Stimulated activated CD4-positive, alpha-beta T cell treated with anti-CD3 and anti-CD28 coated beads, Interleukin-4, amount 100 ng/mL, for 4 hours (primary cell): ENCODE measurements at places on chromosomes 7 and 10.

- DNase-seq = no peak
Observed at GRCh38 chr10:17381502-17382142, 72.8 kb downstream of the ST8SIA6 start.

GRCh38 chr10:54900584-54900983 is 99.6 kb upstream of the PCDH15 start:
- no peak for DNase-seq

DNA sequence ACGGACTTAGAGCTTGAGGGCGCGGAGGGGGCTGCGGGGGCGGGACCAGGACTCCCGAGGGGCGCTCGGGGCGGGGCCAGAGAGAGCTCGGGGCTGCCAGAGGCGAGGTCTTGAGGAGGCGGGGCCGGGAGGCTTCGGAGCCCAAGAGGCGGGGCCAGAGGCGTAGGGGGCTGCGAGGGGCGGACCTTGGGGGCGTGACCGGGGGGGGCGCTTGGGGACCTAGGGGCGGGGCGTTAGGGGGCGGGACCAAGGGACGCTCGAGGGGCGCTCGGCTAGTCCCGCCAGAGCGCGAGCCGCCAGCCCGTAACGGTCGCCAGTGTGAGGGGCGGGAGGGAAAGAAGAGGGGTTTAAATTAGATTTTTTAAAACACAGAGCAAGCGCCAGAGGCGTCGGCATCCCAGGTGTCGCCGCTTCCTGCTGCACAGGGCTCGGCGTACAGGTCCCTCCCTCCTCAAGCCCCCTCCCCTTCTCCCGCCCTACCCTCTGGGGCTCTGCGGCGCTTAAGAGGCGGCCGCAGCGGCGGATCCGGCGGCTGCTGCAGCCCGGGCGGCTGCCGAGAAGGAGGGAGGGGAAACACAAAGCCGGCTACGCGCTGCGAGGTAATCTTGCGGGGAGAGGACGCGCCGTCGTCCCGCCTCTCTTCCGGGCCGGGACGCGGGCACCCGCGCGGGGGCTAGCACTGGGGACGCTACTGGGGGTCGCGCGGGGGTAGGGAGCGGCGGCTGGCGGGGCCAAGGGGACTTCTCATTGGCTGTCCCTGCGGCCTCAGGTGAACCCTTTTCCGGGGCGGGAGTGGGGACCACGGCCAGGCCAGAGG is at the start of gene ADD3:
ADD3 (plus strand) TSS at position 284 of the 817 bp plus-strand sequence. CDS start 92,670 bp downstream, outside the sequence.
- peak; percentile 87 for DNase-seq

DNA sequence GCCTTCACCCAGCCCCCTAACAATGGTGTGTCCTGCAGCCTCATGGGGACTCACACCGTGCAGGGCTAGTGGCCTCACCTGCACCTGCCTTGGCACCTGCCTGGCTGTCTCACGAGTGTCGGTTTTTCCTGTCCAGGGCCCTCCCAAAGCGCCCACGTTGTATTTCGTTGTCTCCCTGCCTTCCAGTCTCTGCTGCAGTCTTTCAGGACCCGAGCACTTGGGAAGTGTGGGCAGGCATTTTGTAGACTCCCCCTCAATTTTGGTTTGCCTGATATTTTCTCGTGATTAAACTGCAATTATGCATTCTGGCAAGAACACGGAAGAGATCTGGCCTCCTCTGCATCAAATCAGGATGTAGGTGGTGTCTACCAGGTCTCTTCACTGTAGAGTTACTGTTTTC is 17.9 kb downstream of the BNIP3 start:
- no peak for DNase-seq

- DNase-seq = no peak
Observed at GRCh38 chr10:130923596-130923995, 387.9 kb downstream of the TCERG1L start.

- DNase-seq = no peak
Observed at GRCh38 chr10:86180861-86181260, 185.7 kb downstream of the GRID1 start.

- no peak for DNase-seq
Observed at GRCh38 chr10:22368981-22369380, 23.7 kb downstream of the SPAG6 start.

DNA sequence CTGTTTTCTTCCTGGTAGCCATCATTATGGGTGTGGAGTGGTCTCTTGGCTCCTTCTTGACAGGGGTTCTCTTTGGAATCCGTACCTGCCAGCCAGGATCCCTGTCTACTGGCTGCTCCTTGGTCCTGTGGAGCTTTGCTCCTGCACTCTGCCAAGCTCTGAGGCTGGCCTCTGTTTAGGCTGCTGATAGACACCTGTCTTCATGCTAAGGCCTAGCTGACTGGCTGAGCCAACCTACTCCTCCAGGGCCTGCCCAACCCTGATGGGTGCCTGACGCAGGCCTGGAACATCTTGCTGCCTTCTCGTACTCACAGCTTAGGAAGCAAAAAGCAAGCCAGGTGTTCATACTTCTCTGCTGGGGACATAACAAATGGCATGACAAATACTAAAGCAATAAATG is 333.6 kb upstream of the ZNF32 start:
- no peak for DNase-seq

DNA sequence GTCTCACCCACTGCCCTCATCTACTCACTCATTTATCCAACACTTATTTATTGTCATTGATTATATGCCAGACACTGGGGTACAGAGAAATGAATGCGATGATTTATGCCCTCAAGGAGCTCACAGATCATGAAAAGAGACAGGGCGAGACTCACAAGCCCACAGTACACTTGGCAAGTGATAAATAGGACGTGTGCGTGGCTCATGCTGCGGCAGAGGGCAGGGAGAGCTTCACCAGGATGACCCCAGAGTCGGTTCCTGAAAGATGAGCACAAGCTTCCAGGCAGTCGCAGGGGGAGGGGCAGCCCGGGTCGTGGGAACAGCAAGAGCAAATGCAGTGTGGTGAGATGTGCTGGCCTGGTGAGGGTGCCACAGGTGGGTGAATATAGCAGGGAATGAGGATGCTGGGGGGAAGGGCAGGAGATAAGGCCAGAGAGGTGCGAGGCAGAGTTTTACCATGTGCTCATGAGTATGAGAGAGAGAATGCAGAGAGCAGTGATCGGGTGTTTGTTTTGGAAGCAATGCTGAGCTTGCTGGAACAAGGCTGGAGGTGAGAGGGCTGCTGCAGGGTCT is 70.9 kb downstream of the ATXN7L1 start:
- DNase-seq = no peak

- no peak for DNase-seq
Observed at GRCh38 chr10:68471063-68471585, 649 bp downstream of the DNA2 start.

DNA sequence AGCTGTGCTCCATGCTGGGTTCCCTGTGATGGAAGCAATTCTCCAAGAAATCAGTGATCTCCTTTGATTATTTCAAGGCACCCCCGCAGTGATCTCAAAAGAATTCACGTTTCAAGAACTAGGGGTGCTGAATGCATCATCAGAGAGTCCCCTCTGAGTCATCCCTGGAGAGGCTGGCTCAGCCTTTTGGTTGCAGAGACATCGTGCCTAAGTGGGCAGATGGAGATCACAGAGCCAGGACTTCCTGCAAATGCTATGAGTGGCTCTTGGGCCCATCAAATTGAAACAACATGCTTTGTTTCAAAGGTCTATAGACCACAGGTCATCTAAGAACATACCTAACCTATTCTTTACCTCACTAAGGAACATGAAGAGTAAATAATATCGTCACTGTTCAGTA is 41.5 kb upstream of the PLEKHA1 start:
- no peak for DNase-seq

DNA sequence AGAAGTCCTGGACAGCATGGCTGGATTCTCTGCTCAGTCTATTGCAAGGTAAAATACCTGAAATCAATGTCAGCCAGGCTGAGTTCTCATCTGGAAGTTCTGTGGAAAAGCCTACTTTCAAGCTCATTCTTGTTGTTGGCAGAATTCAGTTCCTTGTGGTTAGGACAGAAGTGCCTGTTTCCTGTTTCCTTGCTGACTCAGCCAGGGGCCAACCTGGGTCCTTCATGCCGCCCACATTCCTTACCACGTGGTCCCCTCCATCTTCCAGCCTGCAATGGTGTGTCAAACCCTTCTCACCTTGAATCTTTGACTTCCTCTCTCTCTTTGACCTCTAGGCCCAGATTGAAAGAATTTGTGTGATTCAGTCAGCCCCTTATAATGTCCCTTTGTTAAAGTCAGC is 197.1 kb upstream of the STK17A start:
- DNase-seq = no peak

GRCh38 chr7:42699380-42700178 is 212.3 kb downstream of the C7orf25 start:
- no peak for DNase-seq

GRCh38 chr10:52807803-52808202 is 35.2 kb upstream of the MBL2 start:
- no peak for DNase-seq

GRCh38 chr10:123203393-123204126 is 49.4 kb downstream of the BUB3 start:
- no peak for DNase-seq

DNA sequence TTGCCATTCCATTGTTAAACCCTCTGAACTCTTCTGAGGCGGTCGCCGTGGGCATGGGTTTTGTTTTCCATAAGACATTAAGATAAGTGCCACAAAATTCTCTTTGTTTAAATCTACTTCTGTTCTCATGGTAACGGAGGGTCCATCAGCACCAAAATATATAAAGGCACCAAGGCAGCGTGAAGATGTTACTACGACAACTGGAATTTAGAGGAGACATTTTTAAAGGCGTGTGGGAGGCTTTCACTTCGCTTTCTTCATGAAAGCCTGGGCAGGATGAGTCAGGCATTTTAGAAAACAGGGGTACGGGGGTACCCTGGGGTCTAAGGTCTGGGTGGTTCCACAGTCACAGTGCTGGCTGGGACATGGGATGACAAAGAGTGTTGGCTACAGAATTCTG is 34.0 kb downstream of the SMKR1 start:
- DNase-seq = no peak

DNA sequence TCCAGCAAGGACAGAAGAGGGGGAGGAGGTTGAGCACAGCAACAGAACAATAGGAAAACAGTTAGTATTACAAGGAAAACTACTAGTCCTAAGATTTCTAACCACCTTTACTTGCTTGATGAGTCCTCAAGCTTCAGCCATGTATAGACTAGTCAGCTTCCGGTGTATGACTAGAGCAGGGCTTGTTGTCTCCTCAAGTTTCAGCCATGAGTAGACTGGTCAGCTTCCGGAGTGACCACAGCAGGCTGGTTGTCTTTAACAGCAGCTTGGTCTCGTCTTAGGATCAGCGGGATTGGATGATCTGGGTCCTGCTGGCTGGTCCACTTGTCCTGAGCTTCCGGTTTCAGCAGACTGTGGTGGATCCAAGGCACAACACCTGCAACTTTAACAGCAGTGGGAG is 10.6 kb upstream of the ZNF239 start:
- DNase-seq = no peak

GRCh38 chr10:5159126-5159525 is 25.8 kb downstream of the AKR1C8 start:
- DNase-seq = no peak

DNA sequence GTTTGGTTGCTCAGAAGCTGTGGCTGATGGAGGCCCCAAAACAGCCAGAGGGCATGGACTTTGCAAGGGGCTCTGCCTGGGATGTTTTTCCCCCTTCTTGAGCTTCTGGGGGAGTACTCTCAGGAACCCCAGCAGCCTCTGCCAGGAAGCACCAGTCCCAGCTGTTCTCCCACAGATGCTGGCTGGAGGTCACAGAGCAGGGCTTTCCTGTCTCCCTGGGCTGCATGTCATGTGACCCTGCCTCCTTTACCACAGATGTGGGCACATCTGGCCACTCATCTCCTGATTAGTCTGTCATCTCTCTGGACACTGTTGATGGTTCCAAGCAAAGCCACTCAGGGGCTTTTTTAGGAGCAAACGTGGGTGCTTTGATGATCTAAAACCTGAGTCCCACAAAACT is 136.7 kb downstream of the NEURL1 start:
- DNase-seq = no peak

DNA sequence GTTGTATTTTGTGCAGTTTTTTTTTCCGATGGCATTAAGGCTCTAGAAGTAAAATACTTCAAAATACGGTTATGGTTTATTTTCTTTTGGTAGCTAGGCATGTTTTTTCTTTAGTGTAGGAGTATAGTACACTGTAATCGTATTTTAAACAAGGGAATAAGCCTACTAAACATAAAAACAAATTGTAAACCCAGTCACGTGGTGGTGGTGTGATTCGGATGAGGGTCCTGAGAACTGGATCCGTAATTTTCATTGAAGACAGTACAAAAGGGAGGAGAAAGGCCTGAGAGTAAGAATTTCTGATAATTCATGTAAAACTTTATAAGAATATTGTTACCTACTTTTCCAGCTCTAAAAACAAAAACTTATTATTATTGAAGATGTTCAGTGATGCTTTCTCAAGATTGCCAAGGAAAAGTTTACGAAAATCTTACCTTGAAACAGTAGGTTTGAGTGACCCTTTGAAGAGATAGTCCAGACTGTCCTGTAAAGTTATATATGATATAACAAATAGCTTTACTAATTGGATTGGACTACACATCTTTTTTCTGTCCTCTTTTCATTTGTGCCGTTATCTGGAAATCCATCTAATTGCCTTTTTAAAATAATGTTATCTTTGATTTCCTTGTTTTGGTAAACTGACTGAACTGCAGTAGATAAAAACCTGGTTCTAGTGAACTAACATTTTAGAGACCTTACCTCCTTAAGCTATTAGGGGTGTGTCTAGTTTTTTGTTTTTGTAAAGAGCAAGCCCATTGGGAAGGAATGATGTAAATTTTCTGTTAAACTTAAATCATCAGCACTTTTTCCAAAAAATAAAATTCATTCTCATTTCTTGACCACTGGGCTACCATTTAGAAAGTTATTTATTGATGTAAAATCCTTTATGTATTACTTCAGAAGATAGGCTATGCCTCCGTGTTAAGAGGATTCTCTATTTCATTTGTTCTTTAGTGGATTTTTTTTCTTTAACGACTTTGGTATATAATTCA is 1.0 kb upstream of the PBLD start:
- no peak for DNase-seq

DNA sequence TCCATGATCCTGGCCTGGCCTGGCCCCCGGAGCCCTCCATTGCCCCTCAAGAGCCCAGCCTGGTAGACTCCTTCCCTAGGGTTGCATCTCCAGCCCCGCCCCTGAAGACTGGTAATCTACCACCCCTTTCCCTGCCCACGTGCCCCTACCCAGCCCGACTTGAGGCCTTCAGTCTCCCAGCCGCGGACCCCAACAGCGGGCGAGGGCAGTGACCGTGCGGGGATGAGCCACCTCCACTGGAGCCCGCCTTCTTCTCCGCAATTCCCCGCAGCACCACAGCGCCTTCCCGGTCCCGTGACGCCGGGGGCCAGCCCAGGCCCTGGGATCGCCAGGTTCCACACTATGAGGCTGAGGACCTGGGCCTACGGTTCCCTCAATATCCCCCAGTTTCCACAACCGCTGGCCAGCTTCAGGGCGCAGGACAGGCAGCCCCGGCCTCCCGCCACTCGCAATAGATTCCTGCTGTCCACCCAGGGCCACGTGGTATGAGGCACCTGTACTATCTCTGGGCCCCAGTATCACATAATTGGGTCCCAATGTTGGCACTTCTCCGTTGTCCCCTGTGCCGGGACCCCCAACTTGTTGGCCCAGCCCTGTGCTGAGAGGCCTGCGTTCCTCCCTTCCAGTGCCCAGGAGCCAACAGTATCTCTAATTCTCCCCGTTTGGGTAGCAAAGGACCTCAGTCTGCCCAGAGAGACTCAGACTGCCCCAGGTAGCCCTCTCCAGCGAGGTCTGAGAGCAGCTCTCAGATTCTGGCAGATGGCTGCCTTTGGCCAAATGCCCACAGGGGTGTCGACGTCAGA is 1.1 kb upstream of the GPRIN2 start:
- DNase-seq = peak; percentile 1

GRCh38 chr7:77329466-77330168 is 86.5 kb downstream of the GSAP start:
- no peak for DNase-seq
